Upper lobe of left lung (tissue), 6 donors: ENCODE measurements at places on chromosomes 12 and 14. TPM values are rescaled to one million over a fixed set of nuclear protein-coding genes. Genes with fewer than 3 reads are reported as not detected.

DNA sequence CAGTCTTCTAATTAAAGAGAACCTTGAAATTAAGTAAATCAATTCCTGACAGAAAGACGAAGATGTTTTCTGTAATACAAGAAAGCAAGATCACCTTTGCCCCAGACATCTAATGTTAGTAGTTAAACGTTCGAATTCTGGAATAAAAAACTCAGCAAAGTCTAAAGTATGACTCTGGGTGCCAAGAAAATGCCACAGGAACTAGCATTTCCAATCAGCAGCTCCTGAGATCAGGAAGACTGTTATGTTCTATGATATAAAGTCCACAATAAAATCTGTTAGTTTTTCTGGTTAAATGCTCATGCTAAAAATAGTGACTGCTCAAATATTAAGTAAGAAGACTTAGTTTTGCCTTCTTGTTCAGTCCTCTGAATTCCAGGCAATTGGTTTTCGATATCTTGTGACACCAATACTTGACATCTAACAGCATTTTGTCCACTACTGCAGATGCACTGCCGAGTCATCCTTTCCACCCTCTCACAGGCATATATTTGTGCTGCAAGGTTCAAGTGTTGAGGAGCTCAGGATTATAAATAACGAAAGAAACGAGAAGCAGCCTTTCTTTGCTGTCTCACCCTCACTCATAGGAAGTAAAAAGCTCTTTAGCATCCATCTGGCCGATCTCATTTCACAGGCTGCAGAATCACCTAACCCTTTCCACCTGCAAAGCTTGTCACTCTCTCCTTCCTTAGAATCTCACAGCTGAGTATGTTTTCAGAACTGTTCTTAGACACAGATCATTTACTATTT lies 32.0 kb downstream of the SSH1 start:
- peaks cover 89% of the 10 kb centered on the region for H3K4me1 ChIP-seq
- H3K27me3 ChIP-seq: no peaks in the 10 kb centered on the region
- H3K4me3 ChIP-seq: no peak overlapping the region
- no peaks in the 10 kb centered on the region for H3K36me3 ChIP-seq
- H3K27ac ChIP-seq: peak overlapping the region; percentile 86

MDP1 gene
- total RNA-seq: 8.1 TPM

DNA sequence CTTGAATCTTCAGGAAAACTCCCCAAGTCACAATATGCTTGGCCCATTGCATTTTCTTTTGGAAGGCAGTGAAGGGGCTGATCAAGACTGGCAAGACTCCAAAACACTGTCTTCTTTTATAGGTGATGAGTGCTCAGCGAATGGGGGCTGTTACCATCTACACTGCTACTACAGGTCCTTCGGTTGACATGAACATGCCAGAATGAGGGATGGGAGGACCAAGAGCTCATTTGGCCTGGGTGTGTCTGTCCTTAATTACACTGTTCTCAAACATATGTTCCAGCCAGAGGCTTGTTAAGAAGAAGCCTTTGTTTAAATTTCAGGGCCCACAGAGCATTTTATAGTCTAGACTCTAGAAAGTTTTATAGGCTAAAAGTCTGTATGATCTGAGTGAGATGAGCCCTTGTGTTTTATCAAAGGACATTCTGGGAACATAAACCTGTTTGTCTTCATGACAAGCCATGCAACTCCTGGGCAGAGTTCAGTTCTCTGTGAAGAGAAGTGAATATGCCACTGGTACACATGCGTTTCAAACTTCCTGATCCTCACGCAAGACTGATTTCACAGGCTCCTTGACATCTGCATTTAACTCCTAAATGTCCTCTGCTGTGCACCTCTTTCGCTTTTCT lies 4.7 kb upstream of the FAM234B start:
- H3K4me3 ChIP-seq: no peak overlapping the region
- H3K4me1 ChIP-seq: peaks cover 12% of the 10 kb centered on the region
- no peaks in the 10 kb centered on the region for H3K27me3 ChIP-seq

GALNT8 gene
- not detected for total RNA-seq

- H3K4me3 ChIP-seq: no peak overlapping the region
- H3K27me3 ChIP-seq: no peaks in the 10 kb centered on the region
- no peak overlapping the region for H3K27ac ChIP-seq
Observed at GRCh38 chr12:128025589-128026245, 241.3 kb upstream of the TMEM132C start.
